ENCODE measurements at places on chromosomes 3 and 15.

GRCh38 chr3:99856437-99857220, 39.0 kb downstream of the CMSS1 start:
- no peak for DNase-seq

DNA sequence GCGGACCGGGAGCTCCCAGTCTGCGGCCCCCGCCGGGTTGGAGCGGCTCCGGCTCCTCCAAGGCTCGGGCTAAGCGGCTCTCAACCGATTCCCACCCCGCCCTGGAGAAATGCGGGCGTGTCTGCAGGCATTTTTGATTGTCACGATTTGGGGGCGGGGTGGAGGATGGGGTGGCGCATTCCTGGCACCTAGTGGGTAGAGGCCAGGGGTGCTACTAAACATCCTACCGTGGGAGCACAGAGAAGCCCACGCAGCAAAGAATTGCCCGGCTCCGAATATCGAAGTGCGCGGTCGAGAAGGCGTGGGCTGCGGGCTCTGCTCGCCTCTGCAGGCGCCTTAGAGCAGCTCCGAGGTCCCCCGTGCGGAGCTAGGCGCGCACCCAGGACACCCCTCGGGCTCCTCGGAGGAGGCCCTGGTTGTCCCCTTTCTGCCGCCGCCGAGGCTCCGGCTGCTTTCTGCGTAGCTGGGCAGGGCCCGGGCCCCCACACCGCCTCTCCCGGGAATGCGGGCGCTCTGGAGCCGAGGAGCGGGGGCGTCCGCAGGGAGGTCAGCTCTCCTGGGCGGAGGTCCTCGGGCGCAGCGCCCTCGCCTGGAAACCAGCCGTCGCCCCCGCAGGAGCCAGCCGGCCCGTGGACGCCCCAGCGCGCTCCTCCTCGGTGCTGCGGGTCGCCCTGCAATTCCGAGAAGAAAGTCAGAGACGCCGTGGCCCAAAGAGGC, 16.5 kb upstream of the LAMP3 start:
- no peak for DNase-seq

- DNase-seq: no peak
Measured at GRCh38 chr3:40583691-40584090, 58.9 kb downstream of the ZNF621 start.

DNA sequence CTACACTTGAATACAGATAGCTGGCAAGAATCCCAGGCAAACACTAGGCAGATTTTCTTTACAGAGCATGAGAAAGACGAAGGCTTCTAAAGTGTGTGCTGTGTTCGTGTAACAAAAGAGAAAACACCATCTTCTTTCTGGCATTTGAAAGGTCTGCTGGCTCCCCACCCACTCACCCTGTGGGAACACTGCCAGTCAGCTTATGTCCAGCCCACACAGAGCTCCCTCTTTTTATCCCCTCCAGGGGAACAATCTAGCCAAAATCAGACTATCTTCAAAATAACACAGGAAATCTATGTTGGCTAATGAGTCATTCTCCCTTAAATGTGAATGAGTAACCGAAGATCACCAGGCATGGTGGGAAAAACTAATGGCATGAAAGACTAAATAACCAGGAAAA, 45.6 kb upstream of the PAQR5 start:
- DNase-seq: peak; percentile 29

- DNase-seq: no peak
Measured at GRCh38 chr3:108319428-108320082, 23.2 kb downstream of the HHLA2 start.

GRCh38 chr3:11778248-11778647, 68.4 kb downstream of the TAMM41 start:
- no peak for DNase-seq

DNA sequence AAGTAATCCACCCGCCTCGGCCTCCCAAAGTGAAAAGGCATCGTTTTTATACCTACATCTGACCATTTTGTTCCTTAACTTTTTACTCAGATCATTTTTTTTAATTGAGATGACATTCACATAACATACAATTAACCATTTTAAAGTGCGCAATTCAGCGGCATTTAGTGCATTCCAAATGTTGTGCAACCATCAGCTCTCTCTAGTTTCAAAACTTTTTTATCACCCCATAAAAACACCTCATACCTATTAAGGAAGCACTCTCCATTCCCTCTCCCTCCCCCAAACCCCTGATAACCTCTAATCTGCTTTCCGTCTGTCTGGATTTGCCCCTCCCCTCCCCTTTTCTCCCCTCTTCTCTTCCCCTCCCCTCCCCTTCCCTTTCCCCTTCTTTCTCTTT, 310.1 kb downstream of the UACA start:
- DNase-seq: no peak

- DNase-seq: no peak
Measured at GRCh38 chr15:64222573-64223366, 59.9 kb upstream of the PPIB start.

- no peak for DNase-seq
Measured at GRCh38 chr15:66953523-66954229, 111.7 kb upstream of the SMAD3 start.

GRCh38 chr15:91255670-91256192, 155.7 kb downstream of the SV2B start:
- DNase-seq: no peak

- DNase-seq: no peak
Measured at GRCh38 chr3:17932136-17932771, 189.8 kb upstream of the TBC1D5 start.

DNA sequence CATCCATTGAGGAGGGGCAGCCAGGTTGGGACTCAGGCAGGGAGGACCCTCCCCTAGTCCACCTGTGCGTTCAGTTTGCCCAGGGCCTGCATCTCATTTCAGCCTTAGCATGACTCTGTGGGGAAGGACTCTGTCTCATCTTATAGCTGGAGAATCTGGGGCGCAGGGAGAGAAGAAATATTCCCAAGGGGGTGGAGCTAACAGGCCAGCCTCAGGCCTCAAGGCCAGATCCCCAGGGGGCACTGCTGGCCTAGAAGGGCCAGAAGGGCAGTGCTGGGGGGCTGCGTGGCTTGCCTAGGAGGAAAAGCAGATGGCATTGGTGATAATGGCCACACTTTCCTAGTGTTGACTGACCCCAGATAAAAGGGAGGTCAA, 10.9 kb downstream of the AMOTL2 start:
- DNase-seq: no peak

- peak; percentile 36 for DNase-seq
Measured at GRCh38 chr3:193190146-193190786, 50.8 kb upstream of the PLAAT1 start.

DNA sequence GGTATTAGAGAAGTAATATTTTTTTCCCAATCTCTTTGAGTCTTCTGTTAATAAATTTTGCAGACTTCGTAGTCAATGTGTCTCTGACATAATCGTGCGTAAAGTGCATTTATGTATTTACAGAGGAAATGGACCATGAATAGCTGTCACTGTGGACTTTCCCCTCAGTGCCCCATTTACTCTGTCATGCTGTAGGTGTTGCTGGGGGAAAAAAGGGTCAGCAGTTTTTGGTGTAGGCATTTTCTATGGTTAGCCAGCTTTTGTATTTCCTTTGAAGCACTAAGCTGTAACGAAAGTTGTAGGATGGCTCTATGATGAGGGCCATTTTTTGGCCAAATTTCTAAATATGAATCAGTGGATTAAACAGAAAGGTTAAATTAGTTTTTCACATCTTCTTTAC, 598.4 kb downstream of the FGF12 start:
- no peak for DNase-seq

DNA sequence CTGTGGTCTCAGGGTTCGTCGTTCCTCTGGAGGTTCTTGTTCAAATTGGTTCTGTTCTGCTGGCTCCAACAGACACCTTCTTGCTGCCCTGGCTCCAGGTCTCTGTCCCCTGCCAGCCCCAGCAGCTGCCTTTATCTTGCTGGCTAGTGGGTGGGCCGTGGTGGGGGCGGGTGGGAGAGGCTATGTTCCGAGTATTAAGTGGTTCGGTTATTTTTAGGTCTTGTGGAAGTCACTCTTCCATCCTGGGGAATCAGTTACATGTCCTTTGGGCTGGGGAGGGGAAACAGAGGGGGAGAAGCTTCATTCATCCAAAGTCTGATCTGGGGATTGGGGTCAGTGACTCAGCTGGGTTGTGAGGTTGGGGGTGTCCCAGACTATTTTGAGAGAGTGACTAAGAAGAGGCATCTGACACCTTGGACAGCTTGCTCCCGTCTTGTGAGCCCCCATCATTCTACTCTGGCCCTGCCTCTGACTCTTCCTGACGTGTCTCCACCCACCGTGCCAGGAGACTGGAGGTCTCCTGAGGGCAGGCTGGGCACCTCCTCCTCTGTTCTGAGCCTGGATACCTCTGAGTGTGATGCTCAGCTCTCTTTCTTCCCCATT, at the start of gene XIRP1:
Gene XIRP1, minus strand, starts transcription at position 106 of the 603 bp plus-strand sequence. CDS start 3,150 bp downstream, outside the sequence.
- DNase-seq: no peak

DNA sequence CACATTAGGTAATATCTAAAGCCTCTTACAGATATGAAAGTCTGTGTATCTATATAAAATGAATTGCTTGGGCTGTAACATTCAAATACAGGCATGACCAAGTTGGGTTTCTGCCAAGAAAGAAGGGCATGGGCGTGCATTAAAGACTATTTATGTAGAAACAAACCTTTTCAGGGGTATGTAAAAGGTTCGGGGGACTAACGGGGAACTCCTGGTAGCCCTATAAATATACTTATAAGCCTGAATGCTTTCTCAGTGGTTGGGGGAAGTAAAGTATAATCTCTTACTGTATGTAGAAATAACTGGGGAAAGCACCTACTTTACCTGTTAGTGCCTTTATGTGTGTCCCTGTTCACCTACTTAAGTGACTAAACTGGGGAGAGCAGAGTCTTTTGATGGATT, 154.5 kb upstream of the TBL1XR1 start:
- no peak for DNase-seq

DNA sequence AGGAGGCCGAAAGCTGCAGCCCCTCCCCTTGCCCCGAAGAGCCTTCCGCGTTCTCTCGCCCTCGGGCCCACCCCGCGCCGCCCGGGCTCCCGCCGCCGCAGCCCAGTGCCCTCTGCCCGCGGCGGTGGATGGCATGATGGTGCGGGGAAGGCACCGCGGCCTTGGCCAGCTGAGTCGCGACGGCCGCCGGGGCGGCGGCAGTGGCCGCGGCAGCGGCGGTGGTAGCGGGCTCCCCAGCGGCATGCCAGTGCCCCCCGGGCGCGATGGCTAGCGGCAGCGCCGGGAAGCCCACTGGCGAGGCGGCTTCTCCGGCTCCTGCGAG, 1.2 kb downstream of the TLNRD1 start:
- no peak for DNase-seq

DNA sequence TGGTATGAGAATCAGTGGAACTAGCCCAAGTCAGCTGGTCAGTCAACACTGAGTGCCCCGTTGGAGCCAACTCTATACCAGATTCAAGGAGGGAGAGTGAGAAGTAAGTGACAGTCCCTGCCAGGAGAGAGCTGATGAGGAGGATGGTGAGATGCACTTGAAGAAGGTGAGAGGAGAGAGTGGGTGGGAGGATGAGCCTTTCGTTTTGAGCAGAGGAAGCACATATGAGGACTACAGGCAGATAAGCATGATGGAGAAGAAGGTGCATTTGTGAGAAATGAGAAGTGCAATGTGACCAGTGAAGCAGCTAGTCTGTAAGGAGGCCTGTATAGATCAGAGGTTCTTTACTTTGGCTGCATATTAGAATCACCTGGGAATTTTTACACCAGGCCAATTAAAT, 40.4 kb downstream of the NME9 start:
- no peak for DNase-seq

DNA sequence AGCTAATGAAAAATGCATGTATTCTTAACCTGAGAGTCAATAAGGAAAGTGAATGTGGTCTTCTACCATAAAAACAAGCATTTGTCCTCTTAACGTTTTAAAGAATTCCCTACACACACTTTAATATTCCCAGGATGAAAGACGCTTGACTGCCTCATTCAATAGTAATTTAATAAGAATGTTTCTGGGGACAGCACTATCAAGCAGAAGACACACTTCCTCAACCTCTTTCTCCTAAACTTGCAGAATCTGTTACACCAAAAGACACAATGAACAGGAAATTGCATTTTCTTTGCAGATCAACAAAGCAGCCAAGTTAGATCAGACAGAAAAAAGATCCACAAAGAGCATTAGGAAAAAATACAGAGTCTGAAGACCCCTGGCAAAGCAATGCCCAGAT, 97.7 kb downstream of the PLCH1 start:
- no peak for DNase-seq

DNA sequence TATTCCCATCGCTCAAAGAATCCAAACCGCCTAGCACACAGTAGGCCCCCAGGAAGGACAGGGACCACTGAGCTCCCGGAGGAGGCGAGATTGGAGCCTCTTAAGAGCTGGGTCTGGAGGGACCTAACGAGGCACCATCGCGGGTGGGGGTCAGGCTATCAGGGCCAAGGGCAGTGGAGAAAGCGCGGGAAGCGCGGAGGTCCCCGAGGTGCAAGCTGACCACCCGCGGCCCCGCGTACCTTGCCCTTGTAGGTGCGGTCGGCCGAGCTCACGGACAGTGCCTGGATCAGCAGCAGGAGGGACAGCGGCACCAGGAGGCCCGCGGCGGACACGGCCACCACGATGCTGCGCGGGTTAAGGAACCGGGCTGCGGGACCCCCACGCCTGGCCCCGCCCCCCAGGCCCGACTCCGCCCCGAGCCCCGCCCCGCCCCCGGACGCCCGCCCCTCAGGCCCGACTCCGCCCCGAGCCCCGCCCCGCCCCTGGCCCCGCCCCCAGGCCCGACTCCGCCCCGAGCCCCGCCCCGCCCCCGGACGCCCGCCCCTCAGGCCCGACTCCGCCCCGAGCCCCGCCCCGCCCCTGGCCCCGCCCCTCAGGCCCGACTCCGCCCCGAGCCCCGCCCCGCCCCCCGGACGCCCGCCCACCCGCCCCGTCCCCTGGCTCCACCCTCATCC, 3.9 kb downstream of the ZDHHC19 start:
- DNase-seq: no peak

DNA sequence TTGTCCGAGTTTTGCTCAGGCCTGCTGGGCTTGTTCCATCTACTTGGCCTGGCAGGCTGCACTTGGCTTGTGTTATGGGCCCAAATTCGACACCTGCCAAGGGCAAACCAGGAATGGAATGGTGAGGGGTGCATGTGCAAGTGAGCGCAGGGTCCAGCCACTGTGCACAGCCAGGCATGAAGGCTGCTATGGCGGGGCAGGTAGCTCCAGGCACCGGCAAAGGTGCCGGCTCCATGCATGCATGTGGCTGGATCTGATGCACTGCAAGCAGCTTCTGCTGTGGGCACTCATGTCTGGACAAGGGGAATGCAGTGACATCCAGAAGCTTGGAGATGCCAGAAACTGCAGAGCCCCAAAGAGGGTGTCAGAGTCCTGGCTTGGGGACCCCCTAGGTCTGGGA, 463.0 kb downstream of the EPHA3 start:
- no peak for DNase-seq

DNA sequence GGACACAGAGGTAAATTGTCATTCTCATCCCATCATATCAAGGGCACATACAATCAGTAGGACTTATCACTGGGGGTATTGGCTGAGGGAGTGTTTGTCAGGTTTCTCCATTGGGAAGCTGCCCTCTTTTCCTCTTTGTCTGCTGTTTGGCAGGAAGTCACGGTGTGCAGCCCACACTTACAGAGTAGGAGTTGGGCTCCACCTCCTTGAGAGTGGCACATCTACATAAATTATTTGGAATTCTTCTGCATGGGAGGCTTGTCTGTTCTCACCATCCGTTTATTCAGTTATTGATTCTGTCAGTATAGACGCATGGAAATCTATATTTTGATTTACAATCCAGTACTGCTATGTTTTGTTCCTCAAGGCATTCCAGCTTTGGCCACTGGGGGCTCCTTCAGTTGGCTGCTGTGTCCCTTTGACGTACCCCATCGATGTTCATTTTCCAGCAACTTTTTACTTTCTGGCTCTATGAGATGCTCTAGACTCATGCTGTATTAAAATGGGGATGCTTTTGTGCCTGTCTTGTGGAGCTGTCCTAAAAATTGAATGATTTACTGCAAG, 200.3 kb downstream of the SLCO3A1 start:
- no peak for DNase-seq

Data from NCI-H2029 treated with DMSO at 0.1 percent for 48 hours (cell line).